ENCODE measurements at places on chromosomes 16 and 17. TPM values are rescaled to one million over a fixed set of nuclear protein-coding genes. Genes with fewer than 3 reads are reported as not detected.

FBXW10B gene
- total RNA-seq = 1.1 TPM

TMED6 gene
- not detected for total RNA-seq

- DNase-seq = no peak
These were observed 20.4 kb upstream of the MPHOSPH6 start for GRCh38 chr16:82190386-82190785.

RSAD1 gene
- total RNA-seq = 11.1 TPM

GRCh38 chr17:36184023-36184765, 7.8 kb upstream of the TBC1D3B start:
- no peak for DNase-seq

GRCh38 chr16:52549011-52549692, 2.2 kb upstream of the TOX3 start:
- DNase-seq = no peak
